ENCODE measurements at places on chromosomes 3 and 15. TPM values are rescaled to one million over a fixed set of nuclear protein-coding genes. Genes with fewer than 3 reads are reported as not detected.

Gene LMAN1L
- polyA plus RNA-seq: not detected

Gene ALDH1L1
- polyA plus RNA-seq: 43.0 TPM

DNA sequence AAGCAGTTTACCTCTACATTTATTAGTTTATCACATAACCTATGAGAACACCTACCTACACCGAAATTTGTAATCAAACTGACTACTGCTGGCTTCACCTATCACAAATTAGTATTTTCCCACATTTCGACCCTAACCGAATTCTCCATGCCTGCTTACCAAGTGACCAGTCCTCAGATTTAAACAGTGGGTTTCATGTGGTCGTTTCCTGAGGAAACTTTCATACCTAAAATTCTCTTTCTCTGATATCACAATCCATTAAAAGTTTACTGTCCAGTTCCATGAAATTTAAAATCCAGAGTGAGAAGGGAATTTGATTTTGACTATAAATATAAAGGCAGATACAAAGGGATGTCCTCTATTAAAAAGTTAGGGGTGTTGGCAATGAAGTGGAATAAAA is 1.9 kb downstream of the PLOD2 start:
- DNase-seq: no peak

DNA sequence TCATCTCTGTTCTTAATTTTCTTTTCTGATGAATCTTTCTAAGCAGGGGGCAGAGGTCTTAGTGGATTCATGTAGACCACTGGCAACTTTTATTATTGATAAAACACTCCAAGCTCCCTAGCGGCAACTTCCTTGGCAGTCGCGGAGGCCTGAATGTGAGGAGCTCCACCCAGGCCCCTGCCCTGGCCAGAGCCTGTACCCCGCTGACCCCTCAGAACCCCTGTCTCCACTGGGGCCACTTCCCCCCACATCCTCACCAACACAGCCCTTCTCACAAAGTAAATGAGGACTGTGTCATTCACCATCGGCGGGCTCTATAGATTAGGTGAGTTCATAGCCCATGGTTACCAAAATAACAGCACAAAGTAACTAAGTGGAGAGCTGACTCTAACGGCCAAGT is 111.6 kb downstream of the TPRA1 start:
- DNase-seq: no peak

DNA sequence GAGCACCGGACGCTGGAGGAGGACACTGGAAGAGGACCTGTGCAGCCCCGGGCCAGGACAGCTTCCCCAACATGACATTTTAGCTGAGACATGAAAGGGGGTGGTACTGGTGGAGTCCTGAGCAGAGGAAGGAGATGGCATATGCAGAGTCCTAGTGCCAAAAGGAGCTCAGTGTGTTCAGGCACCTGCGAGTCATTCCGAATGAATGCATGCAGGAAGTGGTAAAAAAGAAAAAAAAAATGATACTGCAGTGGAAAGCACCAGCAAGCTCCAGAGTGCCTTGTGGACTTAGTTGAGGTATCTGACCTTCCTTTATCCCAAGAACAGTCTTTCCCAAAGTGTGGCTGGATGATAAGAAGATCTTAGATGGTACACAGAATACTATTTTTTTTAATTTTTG is 6.6 kb upstream of the ZNF148 start:
- DNase-seq: no peak

Gene GOLGA8T
- polyA plus RNA-seq: 0.34 TPM

Gene LCTL
- 0.41 TPM for polyA plus RNA-seq

Gene PLA2G4B
- polyA plus RNA-seq: 12.6 TPM

Gene WNT5A
- polyA plus RNA-seq: 39.9 TPM
